DMS153 (cell line): ENCODE measurements at places on chromosomes 2 and 18.

DNA sequence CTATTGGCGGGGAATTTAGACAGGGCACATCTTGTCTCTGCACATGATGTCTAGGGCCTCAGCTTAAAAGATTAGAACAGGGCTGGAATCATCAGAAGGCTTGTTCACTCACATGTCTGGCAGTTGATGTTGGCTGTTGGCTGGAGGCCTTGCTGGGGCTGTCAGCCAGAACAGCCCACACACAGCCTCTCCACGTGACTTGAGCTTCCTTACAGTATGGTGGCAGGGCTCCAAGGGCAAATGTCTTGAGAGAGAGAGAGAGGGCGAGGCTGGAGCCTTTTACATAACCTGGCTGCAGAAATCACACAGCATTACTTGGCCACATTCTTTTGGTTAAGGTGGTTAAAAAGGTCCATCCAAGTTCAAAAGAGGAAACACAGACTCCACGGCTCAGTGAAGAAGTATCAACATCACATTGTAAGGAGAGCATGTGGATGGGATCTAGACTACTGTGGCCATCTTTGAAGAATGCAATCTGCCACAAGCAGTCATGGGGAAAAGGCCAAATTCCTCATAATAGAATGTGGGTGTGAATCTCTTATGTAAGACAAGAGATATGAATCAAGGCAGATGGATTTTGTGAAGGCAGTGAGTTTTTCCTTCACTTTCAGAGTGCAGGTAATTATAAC, 30.4 kb downstream of the SRSF7 start:
- DNase-seq, result no peak

- peak; percentile 48 for DNase-seq
These were observed 241.1 kb downstream of the TMEM182 start for GRCh38 chr2:103002954-103003353.

GRCh38 chr2:241956521-241957110, 87.1 kb downstream of the RTP5 start:
- no peak for DNase-seq

- no peak for DNase-seq
These were observed 5.7 kb downstream of the CPS1 start for GRCh38 chr2:210562091-210562490.

DNA sequence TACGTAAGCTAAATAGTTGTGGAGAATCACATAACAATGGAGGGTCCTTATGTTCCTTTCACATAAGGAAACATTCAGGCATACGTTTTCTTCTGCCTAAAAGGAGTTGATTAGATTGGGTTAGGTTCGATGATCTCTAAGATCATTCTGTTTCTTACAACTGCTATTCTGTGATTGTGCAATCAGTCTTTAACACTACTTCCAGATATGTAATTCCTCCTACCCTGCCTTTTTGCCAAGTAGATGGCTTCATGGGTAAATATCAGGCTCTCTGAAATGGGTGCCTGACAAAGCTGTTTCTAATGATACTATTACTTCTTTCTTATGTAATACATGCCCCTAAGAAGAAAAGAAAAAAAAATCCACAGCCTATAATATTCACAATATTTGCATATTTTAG, 321.5 kb downstream of the XIRP2 start:
- no peak for DNase-seq

- DNase-seq, result no peak
These were observed 30.3 kb downstream of the TNS1 start for GRCh38 chr2:217972490-217972889.

DNA sequence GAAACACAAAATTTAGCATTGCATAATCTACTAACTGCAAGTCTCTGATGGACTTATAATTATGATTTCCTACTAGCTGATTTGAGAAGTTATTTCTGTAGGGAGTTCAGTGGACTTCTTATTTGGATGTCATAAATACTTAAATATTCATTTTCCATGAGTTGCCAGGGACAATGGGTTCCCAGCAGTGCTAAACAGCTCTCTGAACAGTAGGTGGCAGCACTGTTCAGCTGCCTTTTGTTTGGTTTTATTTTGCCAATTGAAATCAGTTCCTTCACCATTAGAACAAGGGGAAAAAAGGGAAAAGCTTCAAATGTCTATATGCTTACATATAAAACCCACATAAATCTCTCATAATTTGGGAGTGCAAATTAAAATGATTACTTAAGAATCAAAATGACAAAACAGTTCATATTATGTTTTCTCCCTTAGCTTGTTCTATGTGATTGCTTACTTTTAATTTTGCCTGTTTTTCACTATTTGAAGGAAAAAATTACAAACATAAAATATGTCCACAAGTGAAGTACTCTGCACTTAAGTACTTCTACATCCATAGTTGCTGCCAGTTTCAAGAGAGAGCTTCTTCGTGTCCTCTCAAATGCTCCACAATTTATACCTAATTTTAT, 898.9 kb downstream of the CPS1 start:
- DNase-seq, result peak; percentile 32

DNA sequence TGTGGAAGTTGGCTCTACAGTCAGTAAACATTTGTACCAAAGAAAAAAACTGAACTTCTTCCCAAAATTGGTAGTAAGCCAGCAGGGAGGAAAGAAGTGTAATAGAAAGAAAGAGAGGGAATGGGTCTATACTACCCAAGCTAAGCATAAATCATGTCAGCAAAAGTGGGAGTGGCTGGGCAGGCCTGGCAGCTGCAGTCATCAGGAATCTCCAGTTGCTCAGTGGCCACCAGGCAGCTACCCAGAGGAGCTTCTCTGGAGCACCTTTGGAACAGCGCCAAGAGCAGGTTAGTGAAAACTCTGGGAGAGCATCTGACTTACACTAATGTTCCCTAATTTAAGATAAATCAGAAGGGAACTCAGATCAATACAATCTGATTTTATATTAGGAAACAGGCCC, 14.3 kb downstream of the FRZB start:
- DNase-seq, result peak; percentile 37

DNA sequence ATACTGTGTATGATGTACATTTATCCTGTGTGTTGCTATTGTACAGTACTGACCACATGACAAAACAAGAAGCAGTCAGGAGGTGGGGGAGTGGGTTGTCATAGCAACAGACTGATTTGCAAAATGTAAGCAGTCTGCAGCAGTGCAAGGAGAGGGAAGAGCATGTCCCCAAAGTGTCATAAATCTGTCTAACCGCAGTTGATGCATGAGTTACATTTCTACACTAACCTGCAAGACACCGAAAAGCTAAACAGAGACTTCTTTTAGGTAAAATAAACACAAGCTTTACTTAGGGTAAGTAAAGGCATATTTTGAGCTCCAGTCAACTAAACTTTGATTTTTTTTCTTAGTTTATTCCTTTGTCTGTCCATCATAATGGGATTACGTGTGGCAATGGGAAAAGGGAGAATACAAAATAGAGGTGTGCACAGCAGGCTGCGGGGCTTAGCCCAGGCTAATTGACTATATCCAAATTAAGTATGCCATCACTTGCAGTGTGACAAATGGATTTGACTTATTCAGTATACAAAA, 134.5 kb downstream of the MEIS1 start:
- DNase-seq, result peak; percentile 27

DNA sequence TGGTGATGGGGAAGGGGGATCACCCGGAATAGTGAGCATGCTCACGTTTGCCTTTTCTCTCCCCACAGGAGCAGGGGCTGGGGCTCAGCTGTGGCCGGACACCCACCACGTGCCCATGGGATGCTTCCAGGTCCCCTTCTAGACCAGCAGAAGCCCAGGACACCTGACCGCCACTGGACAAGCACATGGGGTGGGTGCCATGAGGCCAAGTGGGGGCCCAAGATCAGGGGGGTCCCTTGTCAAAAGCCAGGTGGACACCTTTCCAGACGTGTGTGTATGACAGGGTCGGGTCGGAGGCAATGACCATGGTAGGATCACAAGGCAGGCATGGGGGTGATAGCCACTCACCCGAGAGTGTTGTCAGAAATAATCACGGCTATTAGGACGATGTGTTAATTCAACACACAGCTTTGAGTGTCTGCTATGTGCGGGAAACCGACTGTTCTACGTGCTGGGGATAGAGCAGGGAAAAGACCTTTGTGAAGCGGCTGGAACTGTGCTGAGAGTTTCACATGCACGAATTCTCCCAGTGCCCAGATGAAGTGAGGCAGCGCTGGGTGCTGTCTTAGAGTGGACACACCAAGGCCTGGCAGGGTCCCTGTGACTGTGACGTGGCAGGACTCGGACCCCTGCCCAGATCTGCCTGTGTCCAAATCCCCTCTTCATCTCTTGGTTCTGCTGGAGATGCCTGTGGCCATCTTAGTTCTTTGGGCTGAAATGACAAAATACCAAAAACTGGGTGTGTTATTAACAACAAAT, 244.7 kb downstream of the NDUFA10 start:
- no peak for DNase-seq

DNA sequence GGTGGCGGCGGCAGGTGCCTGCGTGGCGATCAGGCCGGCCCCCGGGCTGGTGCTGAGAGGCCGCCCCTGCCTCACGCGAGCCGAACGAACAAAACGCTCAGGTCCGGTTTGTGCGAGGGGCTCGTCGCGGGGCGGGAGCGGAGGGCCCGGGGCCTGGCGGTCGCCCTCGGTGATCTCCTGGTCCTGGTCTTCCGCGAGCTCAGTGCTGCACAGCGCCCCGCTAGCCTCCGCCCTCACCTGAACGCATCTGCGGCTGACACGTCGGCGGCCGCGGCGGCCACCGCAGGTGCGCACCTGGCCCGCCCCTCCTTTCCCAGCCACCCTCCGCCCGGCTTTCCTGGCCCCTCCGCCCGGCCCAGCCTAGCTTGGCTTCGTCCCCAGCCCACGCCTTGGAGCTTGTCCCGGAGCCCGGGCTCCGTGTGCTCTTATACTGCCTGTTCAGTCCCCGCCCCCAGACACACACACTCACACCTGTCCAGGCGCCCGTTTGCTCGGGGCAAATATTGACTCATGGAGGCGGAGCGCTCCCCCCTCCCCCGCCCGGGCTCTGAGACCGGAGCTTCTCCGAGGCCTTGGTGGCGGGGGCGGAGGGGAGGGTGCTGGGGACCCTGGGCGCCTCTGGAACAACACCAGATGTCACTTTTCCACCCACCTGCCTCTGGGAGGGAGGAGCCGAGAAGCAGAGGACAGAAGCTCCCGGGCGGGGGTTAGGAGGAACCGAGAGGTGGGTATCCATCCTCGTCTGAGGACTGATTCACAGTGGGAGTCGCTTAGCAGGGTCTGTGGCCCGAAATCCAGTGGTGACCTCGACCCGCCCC, 8.6 kb upstream of the CRYBA2 start:
- DNase-seq, result peak; percentile 98

DNA sequence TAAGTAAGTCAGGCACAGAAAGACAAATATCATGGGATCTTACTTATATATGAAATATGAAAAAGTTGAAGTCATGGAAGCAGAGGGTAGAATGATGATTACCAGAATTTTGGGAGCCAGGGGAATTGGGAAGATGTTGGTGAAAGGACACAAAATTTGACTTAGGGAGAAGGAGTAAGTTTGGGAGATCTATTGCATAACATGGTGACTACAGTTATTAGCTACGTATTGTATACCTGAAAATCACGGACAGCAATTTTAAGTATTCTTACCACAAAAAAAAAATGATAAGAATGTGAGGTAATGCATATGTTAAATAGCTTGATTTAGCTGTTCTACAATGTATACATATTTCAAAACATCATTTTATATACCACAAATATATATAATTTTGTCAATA, 94.2 kb upstream of the COL5A2 start:
- DNase-seq, result no peak

GRCh38 chr18:45664824-45665763, 49.8 kb downstream of the SLC14A2 start:
- DNase-seq, result no peak

- DNase-seq, result no peak
These were observed 504 bp downstream of the ASAP2 start for GRCh38 chr2:9206991-9207640.

DNA sequence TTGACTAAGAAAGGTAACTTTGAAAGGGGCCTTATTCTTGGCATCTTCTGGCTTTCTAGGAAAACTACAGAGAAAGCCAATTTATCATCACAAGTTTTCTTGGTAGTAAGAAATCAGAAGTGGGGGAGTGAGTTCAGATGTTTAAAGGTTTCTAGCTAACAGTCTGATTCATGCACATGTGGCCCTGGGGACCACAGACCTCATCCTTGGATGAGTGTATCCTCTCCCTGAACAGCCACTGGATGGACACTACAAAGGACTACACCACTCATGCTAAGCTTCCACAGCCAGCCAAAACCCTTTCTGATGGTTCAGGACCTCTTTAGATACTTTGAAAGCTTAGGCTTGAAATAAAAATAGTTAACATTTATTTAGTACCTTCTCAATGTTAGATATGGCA, 218.3 kb upstream of the STK17B start:
- no peak for DNase-seq
